Activated CD4-positive, alpha-beta T cell treated with anti-CD3 and anti-CD28 coated beads, Interleukin-10, Interleukin-2, amounts not matched to agents 100 ng/mL and 50 ng/mL, durations not matched to agents 16 hours and 8 hours (primary cell): ENCODE measurements at places on chromosomes 7 and 10.
A peak's percentile ranks its signal among the peaks of the same experiment; 100 is the strongest.

DNA sequence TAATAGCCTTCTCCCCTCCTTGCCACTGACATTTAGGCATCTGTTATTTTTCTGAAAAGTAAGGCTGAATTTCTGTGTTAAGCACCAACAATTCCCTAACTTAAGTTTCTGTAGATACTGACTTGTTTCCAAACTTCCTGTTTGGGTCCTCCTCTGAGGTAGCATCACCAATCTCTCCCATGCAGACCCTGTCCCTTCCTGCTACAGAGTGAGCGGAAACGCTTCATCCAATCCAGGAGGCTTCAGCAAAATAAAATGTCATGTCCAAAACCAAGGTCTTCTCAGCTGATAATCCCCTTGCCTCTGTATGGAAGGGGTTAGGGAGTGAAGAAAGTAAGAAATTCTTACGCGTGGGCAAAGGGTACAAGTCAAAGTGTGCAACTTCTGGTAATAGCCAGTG is 29.9 kb downstream of the XPNPEP1 start:
- no peak for DNase-seq

DNA sequence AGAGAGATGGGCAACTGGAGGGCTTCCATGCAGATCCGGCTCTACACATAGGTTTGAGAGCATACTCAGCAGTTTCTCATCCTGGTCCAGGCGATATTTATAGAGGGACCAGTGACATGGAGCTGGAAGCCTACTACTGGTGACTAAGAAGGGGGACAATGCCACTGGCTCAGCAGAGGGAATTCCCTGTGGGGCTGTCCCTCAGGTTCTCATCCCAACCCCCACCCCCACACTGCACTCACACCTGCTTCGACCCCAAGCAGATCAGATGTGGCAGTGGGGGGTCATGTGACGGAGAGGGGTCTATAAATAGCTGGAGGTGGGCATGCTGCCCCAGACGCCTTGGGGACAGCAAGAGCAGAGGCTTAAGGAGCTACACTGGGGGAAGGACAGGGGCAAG is at the start of gene CLCN1:
Gene CLCN1 (plus strand): TSS at position 336 of the 400 bp plus-strand sequence. CDS start 102 bp downstream, outside the sequence.
- no peak for DNase-seq

GRCh38 chr10:1552881-1553670 is 184.2 kb downstream of the ADARB2 start:
- DNase-seq: no peak

- DNase-seq: no peak
These were observed 11.6 kb downstream of the GRID1 start for GRCh38 chr10:86354761-86355540.

GRCh38 chr10:73768881-73769280 is 13.0 kb upstream of the CHCHD1 start:
- DNase-seq: peak; percentile 68

DNA sequence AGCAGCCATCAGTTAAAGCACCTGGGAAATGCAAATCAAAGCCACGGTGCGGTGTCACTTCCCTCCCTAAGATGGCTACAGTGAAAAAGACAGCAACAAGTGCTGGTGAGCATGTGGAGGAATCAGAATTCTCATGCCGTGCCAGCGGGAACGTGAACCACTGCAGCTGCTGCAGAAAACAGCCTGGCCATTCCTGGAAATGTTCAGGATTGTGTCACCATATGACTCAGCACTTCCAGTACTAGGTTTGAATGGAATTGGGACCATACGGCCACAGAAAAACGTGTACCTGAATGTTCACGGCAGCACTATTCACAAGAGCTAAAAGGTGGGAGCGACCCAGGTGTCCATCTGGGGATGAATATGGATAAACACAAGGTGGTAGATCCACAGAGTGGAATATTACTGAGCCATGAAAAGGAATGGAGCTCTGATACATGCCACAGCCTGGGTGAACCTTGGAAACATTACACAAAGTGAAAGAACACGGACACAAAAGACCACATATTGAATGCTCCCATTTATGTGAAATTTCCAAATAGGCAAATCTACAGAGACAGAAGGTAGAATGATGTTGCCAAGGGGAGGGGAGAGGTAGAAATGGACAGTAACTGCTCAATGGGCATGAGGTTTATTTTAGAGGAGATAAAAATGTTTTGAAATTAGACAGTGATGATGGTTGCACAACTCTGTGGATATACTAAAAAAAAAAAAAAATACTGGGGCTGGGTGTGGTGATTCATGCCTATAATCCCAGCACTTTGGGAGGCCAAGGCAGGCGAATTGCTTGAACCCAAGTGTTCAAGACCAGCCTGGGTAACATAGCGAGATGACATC is 61.6 kb downstream of the MICALL2 start:
- no peak for DNase-seq

GRCh38 chr10:129952378-129953118 is 11.5 kb downstream of the EBF3 start:
- no peak for DNase-seq

- no peak for DNase-seq
These were observed 15.1 kb upstream of the NUDCD3 start for GRCh38 chr7:44505595-44505994.
